ENCODE measurements at places on chromosomes 2 and 18. TPM values are rescaled to one million over a fixed set of nuclear protein-coding genes. Genes with fewer than 3 reads are reported as not detected.

The ANTXR1 gene
- 86.3 TPM for total RNA-seq

The TIA1 gene
- 41.1 TPM for total RNA-seq

The MAP4K3 gene
- total RNA-seq = 48.5 TPM

The GAD1 gene
- not detected for total RNA-seq

The IL1B gene
- not detected for total RNA-seq

The DTNA gene
- total RNA-seq = 189 TPM

The ALPI gene
- total RNA-seq = not detected

The CCDC74B gene
- 2.8 TPM for total RNA-seq

The CRACDL gene
- total RNA-seq = 4.5 TPM

The RAMP1 gene
- 229 TPM for total RNA-seq

The NT5C1B gene
- not detected for total RNA-seq

The UXS1 gene
- total RNA-seq = 42.4 TPM

The GNLY gene
- 2.9 TPM for total RNA-seq

The CASP10 gene
- 2.2 TPM for total RNA-seq

The VAMP5 gene
- total RNA-seq = 35.6 TPM

The BAZ2B gene
- 76.3 TPM for total RNA-seq

The NPAS2 gene
- 21.7 TPM for total RNA-seq

The XRCC5 gene
- total RNA-seq = 113 TPM

The SLC19A3 gene
- 1.5 TPM for total RNA-seq

The DPP10 gene
- total RNA-seq = 3.3 TPM

The LAMA1 gene
- total RNA-seq = 0.32 TPM

The CROCC2 gene
- not detected for total RNA-seq

The BUB1 gene
- total RNA-seq = 0.80 TPM

The ABCG8 gene
- not detected for total RNA-seq

The SERPINB11 gene
- total RNA-seq = not detected

The DNPEP gene
- total RNA-seq = 102 TPM

The COLEC12 gene
- 22.0 TPM for total RNA-seq

The CHRND gene
- total RNA-seq = not detected

The MYO5B gene
- total RNA-seq = 8.6 TPM

The NYAP2 gene
- 0.26 TPM for total RNA-seq

The CYP26B1 gene
- 1.2 TPM for total RNA-seq

The SPATA3 gene
- total RNA-seq = not detected

The SERPINB10 gene
- total RNA-seq = not detected

The PTPRN gene
- 2.1 TPM for total RNA-seq

The C2orf80 gene
- not detected for total RNA-seq

The PIAS2 gene
- 26.2 TPM for total RNA-seq

The OLA1 gene
- 54.2 TPM for total RNA-seq

The POLR1B gene
- 12.4 TPM for total RNA-seq

The SH3BP4 gene
- total RNA-seq = 38.6 TPM

The NDC80 gene
- 0.42 TPM for total RNA-seq

The TSN gene
- 24.5 TPM for total RNA-seq

The LINC00305 gene
- not detected for total RNA-seq

The COBLL1 gene
- 41.4 TPM for total RNA-seq

The NEDD4L gene
- 34.7 TPM for total RNA-seq

The HRH4 gene
- total RNA-seq = 0.50 TPM

The TGFA gene
- total RNA-seq = 0.46 TPM

The AGXT gene
- total RNA-seq = not detected

The STEAP3 gene
- total RNA-seq = 5.9 TPM

The EFR3B gene
- total RNA-seq = 0.83 TPM
